Calu3 (cell line): ENCODE measurements at places on chromosomes 13 and 19. TPM values are rescaled to one million over a fixed set of nuclear protein-coding genes. Genes with fewer than 3 reads are reported as not detected.
A peak's percentile ranks its signal among the peaks of the same experiment; 100 is the strongest.

Gene CPAMD8
- total RNA-seq, result 5.7 and 5.8 TPM in 2 replicates

Gene F10
- total RNA-seq, result not detected in 2 replicates

Gene ABCA7
- 22.7 and 24.3 TPM in 2 replicates for total RNA-seq

Gene ZBTB45
- 17.7 and 19.6 TPM in 2 replicates for total RNA-seq

Gene TEKTIP1
- total RNA-seq, result 1.4 and 2.7 TPM in 2 replicates

Gene RCBTB1
- 6.3 and 7.2 TPM in 2 replicates for total RNA-seq

Gene DGKH
- 18.9 and 19.1 TPM in 2 replicates for total RNA-seq

Gene ZNF57
- 4.1 and 6.0 TPM in 2 replicates for total RNA-seq

DNA sequence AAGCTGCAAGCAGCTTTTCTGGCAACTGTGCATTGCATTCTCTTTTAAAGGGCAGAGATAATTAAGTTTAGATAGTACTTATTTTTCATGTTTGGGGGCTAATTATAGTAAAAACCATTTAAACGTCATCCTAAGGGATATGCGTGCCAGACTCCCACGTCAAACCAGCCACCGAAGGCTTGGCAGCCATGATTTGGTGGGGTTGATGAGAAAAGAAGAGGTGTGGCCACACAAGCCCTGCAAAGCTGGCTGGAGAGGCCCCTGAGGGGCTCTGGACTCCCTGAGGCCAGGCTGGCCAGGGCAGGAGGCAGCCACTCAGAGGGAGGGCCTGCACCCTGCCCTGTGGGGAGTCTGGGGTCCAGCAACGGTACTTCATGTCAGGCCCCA, 17.5 kb downstream of the PEPD start:
- no peak for DNase-seq
- no peaks in the 10 kb centered on the region for H3K27me3 ChIP-seq
- no peak overlapping the region for H3K27ac ChIP-seq
- H3K4me3 ChIP-seq, result no peak overlapping the region
- no peaks in the 10 kb centered on the region for H3K36me3 ChIP-seq
- H3K4me1 ChIP-seq, result peaks cover 12% of the 10 kb centered on the region

DNA sequence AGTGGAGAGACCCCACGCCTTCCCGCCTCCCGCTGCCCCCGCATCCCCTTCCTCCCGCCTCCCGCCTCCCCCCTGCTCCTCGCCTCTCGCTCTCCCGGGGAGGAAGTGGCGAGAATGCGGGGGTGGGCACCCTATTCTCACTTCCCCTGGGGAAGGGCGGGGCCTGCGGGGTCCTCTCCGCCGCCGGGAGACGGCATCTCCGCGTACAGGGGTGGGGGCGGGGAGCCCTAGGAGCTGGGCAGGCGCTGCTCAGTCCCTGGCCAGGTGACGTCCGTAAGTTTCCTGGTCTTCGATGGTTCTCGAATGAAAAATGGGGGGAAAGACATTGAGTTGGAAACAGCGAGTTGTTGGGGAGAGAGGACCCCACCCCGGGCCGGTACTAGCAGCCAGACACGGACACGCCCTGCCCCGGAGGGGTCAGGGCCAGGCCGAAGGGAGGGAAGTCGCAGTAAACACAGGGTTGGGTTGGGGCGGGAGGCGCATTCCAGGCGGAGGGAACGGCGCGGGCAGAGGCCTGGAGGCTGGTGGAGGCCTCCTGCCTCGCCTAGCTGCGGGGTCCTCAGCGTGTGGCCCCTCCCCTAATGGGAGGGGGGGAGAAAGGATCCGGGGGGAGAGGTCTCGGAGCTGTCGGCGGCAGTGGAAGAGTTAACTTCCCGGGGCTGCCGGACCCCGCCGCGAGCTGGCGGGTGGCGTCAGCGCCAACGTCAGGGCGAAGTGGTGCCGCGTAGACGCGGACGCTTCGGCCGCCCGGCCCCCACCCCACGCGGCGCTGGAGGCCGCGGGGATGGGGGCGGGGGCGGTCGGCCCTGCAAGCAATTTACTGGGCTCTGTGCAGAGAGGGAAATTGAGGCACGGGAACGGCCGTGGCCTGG, 10.4 kb upstream of the JUND start:
- H3K4me3 ChIP-seq, result peak overlapping the region; percentile 72
- no peaks in the 10 kb centered on the region for H3K27me3 ChIP-seq
- H3K27ac ChIP-seq, result peak overlapping the region; percentile 56
- H3K36me3 ChIP-seq, result peaks cover 13% of the 10 kb centered on the region
- H3K4me1 ChIP-seq, result peaks cover 18% of the 10 kb centered on the region
- peak; percentile 47 for DNase-seq

- H3K27ac ChIP-seq, result no peak overlapping the region
- no peak overlapping the region for H3K4me3 ChIP-seq
- H3K4me1 ChIP-seq, result no peaks in the 10 kb centered on the region
- no peak for DNase-seq
These were observed 798.3 kb downstream of the GPC5 start for GRCh38 chr13:92196591-92197256.

DNA sequence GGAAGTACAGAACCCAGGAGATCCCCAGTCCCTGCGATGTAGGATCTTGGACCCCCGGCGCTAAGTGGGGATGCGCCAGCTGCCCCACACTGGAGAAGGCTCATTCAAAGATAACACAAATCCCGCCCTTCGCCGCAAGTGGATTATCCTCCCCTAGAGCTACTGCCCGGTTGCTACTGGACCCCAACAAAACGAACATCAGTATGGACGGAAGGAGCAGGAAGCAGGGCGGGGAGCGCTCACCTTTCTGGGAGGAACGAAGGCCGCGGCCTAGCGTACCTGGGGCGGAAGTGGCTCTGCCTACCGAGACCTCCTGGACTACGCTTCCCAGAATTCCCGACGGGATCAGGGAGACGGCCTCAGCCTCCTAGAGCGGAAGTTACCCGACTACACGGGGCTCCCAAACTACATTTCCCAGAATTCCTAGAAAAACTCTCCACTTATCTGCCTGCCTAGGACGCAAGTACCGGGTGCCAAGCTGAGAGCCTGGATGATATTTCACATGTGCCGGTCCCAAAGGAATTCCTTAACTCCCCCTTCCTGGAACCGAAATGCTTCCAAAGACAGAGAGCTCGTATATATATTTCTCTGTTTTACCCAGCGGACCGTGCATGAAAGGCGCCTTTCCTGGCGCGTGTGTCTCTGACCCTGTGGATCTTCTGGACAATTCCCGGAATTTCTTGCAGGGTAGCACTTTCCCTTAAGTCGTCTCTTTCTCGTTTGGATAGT, at the start of gene ZNF112:
Gene ZNF112 (minus strand): TSS at position 298 of the 729 bp plus-strand sequence. CDS start 16,141 bp downstream, outside the sequence.
- H3K4me1 ChIP-seq, result no peaks in the 10 kb centered on the region
- H3K36me3 ChIP-seq, result peaks cover 17% of the 10 kb centered on the region
- H3K27ac ChIP-seq, result peak within 1 kb of the TSS; percentile 79
- peak; percentile 94 for DNase-seq
- H3K27me3 ChIP-seq, result no peaks in the 10 kb centered on the region
- H3K4me3 ChIP-seq, result peak within 1 kb of the TSS; percentile 76

- H3K36me3 ChIP-seq, result peaks cover 3% of the 10 kb centered on the region
- peak overlapping the region; percentile 100 for H3K27ac ChIP-seq
- DNase-seq, result peak; percentile 69
- no peaks in the 10 kb centered on the region for H3K27me3 ChIP-seq
These were observed 39.6 kb downstream of the C1QTNF9 start for GRCh38 chr13:24348797-24349515.

DNA sequence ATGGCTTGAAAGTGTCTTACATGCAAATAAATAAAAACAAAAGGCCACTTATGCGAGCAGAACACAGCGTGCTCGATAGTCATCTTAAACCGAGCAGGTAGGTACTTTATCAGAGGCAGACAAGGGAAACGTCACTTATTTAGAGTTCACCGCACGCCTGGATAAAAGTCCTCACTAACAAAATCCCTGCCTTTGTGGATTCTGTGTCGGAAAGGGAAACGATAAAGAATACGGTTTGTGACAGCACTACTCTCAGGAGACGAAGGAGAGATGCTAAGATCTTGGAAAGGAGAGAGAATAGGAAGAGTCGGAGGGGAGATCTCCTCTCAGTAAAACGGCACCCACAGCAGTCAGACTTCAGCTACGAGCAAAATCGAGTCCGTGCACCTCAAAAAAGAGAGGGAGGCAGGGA, 581 bp downstream of the RCBTB1 start:
- no peak for DNase-seq
- peaks cover 20% of the 10 kb centered on the region for H3K36me3 ChIP-seq
- H3K27me3 ChIP-seq, result no peaks in the 10 kb centered on the region
- peaks cover 16% of the 10 kb centered on the region for H3K4me1 ChIP-seq
- peak overlapping the region; percentile 69 for H3K27ac ChIP-seq

DNA sequence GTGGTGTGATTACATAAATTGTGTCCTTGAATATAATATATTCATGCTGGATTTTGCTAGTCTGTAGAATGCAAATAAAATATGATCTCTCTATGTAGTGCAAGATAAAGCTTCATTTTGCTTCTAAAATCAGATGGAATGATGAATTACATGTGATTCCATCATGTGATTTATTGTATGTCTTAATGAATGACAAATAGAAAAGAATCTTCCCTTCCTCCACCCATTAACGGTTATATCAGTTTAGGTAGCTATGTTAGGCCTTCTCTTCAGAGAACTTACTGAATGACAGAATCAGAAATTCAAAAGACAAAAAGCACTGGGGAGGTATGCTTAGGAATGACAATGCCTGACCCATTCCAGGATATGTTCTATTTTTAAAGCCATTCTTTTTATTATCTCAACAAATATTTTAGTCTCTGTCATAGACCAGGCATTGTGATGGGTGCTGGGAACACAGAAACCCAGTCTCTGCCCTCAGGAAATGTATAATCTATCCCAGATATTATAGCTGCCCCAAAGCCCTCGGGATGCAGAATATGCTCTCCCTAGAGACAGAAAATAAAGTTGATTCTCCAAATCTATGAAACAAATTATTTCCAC, 90.6 kb downstream of the TEX26 start:
- H3K27ac ChIP-seq, result no peak overlapping the region
- no peak overlapping the region for H3K4me3 ChIP-seq
- no peaks in the 10 kb centered on the region for H3K4me1 ChIP-seq
- peaks cover 7% of the 10 kb centered on the region for H3K27me3 ChIP-seq
- peaks cover 3% of the 10 kb centered on the region for H3K36me3 ChIP-seq

DNA sequence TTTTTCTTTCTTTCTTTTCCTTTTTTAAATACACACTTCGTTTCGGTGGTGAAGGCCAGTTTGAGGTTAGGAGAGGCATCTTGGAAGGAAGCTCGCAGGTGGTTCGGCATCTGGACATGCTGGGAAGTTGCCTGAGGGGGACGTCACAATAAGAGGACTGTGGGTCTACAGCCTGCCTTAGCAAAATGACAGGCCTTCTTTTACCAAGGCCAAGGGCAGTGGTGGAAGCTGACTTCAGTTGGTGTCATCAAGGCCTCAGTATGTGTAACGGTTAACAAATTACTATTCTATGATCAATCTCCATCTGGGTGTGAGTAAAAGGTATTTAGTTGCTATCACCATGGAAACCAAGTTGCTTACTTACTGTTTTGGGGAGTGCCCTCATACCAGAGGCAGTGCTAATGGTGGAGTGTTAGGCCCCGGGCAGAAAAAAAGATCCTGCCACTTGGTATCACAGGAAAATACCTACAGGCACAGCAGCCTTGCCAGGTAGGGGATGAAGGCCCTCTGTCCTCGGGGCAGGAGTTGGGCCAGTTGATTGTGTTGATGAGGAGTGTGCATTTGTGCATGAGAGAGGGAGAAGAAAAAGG, 10.3 kb downstream of the ACTN4 start:
- H3K27me3 ChIP-seq, result no peaks in the 10 kb centered on the region
- peaks cover 100% of the 10 kb centered on the region for H3K36me3 ChIP-seq
- H3K27ac ChIP-seq, result peak overlapping the region; percentile 100
- H3K4me3 ChIP-seq, result peak overlapping the region; percentile 99
- H3K4me1 ChIP-seq, result peaks cover 89% of the 10 kb centered on the region
- DNase-seq, result peak; percentile 79

DNA sequence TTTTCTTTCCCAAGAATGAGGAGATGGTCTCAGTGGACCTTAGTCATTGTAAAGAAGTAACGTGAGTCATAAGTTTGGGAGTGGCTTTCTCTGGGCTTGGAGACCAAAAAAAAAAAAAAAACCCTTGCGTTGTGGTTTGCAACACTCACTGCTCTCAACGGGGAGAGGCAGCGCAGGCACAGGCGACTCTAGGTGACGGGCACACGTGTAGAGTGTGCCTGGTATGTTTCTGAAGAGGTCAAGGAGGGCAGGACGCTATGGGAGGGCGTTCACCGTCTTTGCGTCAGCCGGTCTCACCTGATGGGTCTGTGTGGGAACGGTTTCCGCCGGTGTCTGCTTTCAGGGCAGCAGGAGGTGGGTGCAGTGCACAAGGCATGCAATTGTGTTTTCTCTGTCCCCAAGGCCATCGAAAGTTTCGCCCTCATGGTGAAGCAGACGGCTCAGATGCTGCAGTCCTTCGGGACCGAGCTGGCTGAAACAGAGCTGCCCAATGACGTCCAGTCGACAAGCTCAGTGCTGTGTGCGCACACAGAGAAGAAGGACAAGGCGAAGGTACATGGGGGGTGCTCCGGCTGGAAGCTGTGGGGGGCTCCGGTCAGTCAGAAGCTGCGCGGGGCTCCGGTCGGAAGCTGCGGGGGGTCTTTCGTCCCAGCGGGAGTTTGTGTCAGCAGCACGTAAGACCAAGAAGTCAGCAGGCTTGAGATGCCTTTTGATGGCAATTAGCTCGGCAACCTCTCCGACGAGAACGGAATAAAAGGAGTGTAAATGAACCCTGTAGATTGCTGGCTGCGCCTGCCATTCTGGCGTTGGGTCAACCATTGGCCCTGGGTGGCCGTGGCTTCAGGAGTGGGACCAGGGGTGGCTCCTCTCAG, 40.8 kb upstream of the F7 start:
- no peak overlapping the region for H3K27ac ChIP-seq
- no peaks in the 10 kb centered on the region for H3K27me3 ChIP-seq

- peaks cover 39% of the 10 kb centered on the region for H3K4me1 ChIP-seq
- H3K36me3 ChIP-seq, result peaks cover 5% of the 10 kb centered on the region
- no peak overlapping the region for H3K27ac ChIP-seq
- H3K27me3 ChIP-seq, result peaks cover 100% of the 10 kb centered on the region
- H3K4me3 ChIP-seq, result no peak overlapping the region
These were observed 702 bp downstream of the PTH2 start for GRCh38 chr19:49422407-49423070.

DNA sequence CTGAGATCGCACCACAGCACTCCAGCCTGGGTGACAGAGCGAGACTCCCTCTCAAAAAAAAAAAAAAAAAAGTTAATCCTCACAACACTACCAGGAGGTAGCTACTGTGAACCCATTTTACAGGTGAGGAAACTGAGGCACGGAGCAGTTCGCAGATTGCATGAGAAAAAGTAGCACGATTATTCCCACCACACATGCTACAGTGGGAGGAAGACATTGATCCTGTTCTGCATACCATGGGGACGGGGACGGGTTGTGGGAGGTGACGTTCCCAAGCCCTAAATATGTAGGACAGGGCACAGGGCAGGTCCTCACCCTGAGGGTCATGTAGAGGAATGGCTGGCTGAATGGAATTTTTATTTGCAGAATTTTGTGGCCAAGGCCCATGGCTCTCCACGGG, 23.7 kb downstream of the CLEC17A start:
- no peak overlapping the region for H3K27ac ChIP-seq
- H3K27me3 ChIP-seq, result peaks cover 8% of the 10 kb centered on the region
- H3K36me3 ChIP-seq, result no peaks in the 10 kb centered on the region
- no peak overlapping the region for H3K4me3 ChIP-seq
- no peak for DNase-seq

GRCh38 chr13:46211483-46212351, at the start of gene LRRC63:
LRRC63 (plus strand) TSS chr13:46211928; CDS start chr13:46213035, 1,107 bp downstream.
- peak within 1 kb of the TSS; percentile 78 for H3K27ac ChIP-seq
- H3K27me3 ChIP-seq, result no peaks in the 10 kb centered on the region
- peaks cover 25% of the 10 kb centered on the region for H3K4me1 ChIP-seq
- peaks cover 12% of the 10 kb centered on the region for H3K36me3 ChIP-seq
- H3K4me3 ChIP-seq, result peak within 1 kb of the TSS; percentile 82

- H3K27ac ChIP-seq, result no peak overlapping the region
- H3K4me3 ChIP-seq, result no peak overlapping the region
- H3K4me1 ChIP-seq, result no peaks in the 10 kb centered on the region
- H3K27me3 ChIP-seq, result no peaks in the 10 kb centered on the region
These were observed 398.2 kb upstream of the NBEA start for GRCh38 chr13:34543836-34544235.

- H3K4me1 ChIP-seq, result no peaks in the 10 kb centered on the region
- H3K4me3 ChIP-seq, result no peak overlapping the region
- no peak for DNase-seq
- H3K27me3 ChIP-seq, result no peaks in the 10 kb centered on the region
These were observed 365.9 kb downstream of the FGF14 start for GRCh38 chr13:102035969-102036368.
